NT2/D1 (cell line): ENCODE measurements at places on chromosomes 12 and 14.

- DNase-seq, result no peak
Measured at GRCh38 chr14:94483729-94484275, 7.8 kb upstream of the SERPINA9 start.

GRCh38 chr14:68094752-68095151 lies 275.2 kb downstream of the RAD51B start:
- DNase-seq, result no peak

DNA sequence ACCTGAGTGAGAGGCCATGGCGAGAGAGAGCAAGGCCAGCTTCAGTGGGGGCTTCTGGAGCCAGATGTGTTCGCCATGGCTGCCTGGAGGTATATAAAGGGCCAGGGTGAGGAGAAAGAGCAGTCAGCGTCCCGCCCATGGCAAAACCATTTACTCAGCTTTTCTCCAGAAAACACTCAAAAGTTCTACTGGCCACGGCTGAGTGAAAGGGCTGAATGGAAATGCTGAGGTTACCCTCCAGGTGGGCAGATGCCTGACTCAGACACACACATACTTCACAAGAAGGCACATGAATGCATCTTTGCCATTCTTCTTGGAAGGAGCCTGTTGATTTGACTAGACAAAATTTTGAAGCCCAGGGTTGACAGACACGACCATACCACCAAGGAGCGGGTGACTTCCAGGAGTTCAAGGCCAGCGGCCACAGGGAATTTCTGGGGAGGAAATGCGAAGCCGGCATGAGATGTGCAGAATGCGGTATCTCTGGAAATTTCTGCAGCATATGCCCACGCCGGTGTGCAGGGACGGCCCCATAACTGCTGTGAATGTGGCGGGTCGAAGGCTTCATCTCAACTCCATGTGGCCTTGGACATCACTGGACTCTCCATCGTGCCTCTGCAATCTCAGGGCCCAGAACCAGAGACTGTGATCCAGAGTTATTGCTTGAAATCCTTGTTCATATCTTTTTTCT lies at the start of gene IL31:
Gene IL31, minus strand, starts transcription at position 67 of the 691 bp plus-strand sequence. Its CDS starts 49 bp downstream, at position 18.
- DNase-seq, result no peak

- DNase-seq, result no peak
Measured at GRCh38 chr12:66516133-66516532, 162.7 kb downstream of the GRIP1 start.

GRCh38 chr12:100801320-100801719 lies 6.7 kb downstream of the ANO4 start:
- no peak for DNase-seq

- peak; percentile 46 for DNase-seq
Measured at GRCh38 chr14:77862154-77862786, 62.4 kb downstream of the ADCK1 start.

DNA sequence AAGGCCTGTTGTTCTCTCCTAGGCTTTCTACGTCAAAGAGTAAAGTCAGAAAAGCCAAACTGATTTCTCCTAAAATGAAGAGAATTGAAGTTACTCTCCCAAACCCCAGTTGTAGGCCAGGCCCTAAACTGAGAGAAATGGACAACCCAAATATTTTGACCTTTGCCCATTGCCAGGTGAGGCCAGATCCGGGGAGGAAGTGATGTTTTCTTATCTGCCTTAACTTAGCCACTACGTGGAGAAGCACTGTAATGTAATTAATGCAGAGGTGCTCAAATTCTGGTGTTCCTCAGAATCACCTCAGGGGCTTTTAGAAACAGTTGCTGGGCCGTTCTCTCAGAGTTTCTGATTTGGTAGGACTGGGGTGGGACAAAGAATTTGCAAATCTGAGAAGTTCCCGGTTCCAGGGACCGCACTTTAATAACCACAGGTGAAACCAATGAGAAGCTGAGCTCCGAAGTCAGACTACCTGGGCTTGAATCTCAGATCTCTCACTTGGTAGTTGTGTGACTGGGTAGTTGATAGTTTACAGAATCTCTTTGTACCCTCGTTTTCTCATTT lies 73.2 kb downstream of the ETV6 start:
- no peak for DNase-seq

GRCh38 chr12:15763328-15763727 lies 25.9 kb downstream of the EPS8 start:
- DNase-seq, result no peak

DNA sequence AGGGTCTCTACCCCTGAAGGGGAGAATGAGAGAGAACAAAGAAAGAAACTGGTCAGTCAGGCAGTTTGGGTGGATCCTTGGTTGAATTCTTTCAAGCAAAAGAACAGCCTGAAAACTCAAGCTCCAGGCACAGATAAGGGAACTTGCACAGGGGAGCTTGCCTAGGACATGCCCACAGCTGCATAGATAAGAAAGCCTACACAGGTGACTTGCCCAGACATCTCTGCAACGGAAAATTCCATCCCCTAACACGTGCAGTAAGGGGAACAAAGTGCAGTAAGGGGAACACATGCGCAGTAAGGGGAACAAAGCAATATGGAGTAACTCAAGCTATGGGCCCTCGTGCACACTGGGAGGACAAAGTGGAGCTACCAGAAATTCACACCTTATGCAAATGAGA lies 540.1 kb upstream of the MIS18BP1 start:
- no peak for DNase-seq

DNA sequence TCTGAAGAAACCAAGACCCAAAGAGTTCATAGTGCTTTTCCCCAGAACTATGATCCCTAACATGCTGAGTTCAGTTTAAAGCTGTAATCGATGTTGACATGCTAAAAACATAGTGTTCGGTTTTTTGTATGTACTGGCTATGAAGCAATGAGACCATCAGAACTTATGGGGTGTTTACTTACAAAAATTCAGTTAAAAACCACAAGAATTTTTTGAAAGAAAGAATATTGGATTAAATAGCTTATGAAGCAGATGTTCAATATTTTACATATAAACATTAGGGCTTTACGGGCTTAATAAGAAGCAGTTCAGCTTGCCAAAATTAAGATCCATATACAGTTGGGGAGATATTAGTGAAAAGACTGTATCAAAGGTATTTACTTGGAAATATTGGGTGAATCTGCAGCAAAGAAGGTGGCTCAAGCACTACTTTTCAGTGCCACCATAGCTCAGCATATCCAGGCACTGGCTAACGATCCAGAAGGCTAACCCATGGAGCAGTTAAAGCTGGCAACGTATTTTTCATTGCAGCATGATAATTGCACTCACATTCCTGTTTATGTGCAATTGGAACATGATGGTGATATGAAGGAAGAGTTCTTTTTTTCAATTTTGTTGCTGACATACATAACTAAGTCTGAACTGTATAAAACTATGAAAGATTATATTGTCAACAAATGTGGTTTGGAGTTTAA lies 125.9 kb downstream of the EFCAB11 start:
- DNase-seq, result no peak

GRCh38 chr14:93011141-93011529 lies 88.2 kb downstream of the CHGA start:
- no peak for DNase-seq

GRCh38 chr12:40107098-40107802 lies 1.4 kb upstream of the SLC2A13 start:
- DNase-seq, result peak; percentile 59

DNA sequence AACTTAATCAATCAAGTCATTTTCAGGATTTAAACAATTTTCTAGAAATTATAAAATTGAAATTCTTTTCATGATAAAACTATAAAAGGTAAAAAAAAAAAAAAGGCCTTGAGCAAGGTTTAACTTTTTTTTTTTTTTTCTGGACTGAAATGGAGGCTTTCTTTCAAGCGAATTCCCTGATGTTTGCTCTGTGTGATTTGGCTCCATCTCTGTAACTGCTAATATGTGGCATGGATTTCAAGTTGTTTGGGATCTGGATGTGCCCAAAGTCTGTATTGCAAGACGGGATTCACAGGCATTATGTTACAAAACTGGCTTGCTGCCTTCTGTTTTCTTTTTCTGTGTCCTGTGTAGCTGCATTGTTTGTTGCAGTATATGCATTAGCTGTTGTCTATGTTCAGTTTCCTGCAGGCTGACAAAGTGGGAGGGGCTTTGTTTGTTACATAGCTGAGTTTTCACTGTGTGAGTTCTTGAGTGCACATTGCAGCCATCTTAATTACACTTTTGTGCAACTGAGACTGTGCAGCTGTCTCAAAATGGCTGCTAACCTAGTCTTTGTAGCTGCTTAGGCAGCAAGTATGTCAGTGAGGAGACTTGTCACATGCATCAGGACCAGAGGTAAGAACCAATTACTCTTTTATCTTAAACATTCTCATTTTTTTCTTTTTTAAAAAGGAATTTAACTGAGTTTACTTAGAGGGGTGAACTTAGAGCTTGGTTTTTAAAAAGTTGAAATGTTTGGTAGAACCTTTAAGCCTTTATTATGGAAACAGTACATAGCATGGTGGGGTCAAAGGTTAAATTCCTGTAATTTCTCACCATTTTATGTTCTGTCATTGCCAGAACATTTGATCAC lies 19.5 kb downstream of the ATF7IP start:
- peak; percentile 98 for DNase-seq

- DNase-seq, result no peak
Measured at GRCh38 chr14:102131741-102132140, 8.0 kb upstream of the WDR20 start.

- DNase-seq, result no peak
Measured at GRCh38 chr12:121282072-121282742, 14.3 kb downstream of the CAMKK2 start.

GRCh38 chr12:13538136-13538535 lies 341.6 kb downstream of the EMP1 start:
- DNase-seq, result no peak

GRCh38 chr12:126198966-126199692 lies 1133.9 kb downstream of the AACS start:
- DNase-seq, result no peak

GRCh38 chr12:27237790-27238771 lies 6.0 kb upstream of the STK38L start:
- no peak for DNase-seq

DNA sequence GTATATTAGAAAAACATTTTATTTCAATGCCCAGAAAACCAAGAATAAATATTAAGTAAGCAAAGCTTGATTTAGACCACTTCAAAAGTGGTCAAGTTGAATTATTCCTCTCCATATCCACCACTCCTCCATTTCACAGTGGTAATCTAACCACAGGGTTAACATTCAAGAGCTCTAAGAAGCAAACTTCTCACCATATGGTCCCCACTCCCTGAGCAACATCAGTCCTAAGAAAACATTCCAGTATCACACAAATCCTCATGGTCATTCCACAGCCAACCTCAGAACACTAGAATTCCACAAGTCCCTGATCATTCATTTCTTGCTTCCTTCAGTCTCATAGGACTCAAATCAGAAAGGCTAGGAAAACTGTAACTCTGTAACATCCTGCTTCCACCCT lies 47.9 kb downstream of the ST8SIA1 start:
- DNase-seq, result no peak

- DNase-seq, result no peak
Measured at GRCh38 chr14:22492622-22493542, 96.1 kb downstream of the DAD1 start.

DNA sequence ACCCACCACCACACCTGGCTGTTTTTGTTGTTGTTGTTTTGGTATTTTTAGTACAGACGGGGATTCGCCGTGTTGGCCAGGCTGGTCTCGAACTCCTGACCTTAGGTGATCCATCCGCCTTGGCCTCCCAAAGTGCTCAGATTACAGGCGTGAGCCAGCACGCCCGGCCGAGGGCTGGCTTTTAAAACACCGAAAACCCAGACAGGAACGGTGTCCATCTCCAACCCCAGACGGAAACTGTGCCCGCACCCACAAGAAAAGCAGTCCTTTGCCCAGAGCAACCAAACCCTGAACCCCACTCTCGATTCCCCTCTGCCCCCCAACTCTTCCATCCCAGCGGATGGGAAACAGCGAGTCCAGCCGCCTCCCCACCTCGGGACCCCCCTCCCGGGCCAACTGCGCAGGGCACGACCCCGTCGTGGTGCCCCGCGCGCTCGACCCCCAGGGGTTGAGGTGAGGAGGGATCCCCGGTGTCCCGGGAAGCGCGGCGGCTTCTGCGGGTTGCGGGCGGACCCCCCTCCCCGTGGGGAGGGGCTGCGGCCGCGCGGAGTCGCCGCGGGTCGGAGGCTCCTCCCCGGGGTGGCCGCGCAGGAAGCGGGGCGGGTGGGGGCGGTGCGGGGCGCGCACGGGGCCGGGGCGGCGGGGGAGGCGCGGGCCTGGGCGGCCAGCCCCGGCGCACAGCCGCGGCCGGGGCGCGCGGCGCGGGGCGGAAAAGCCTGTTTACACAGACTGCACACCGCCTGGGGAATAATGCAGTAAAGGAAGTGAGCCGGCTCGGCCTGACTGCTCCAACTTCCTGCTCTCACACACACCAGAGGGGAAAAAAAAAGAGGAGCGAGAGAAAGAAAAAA lies at the start of gene ELK3:
Gene ELK3, plus strand, starts transcription at position 651 of the 851 bp plus-strand sequence.
- peak; percentile 38 for DNase-seq

- DNase-seq, result no peak
Measured at GRCh38 chr14:65639216-65639615, 226.7 kb downstream of the FUT8 start.

GRCh38 chr14:105974902-105975301 lies 448.5 kb downstream of the TMEM121 start:
- DNase-seq, result peak; percentile 11
